ENCODE measurements at places on chromosomes 6 and 20. TPM values are rescaled to one million over a fixed set of nuclear protein-coding genes. Genes with fewer than 3 reads are reported as not detected.

Gene SNRPB2
- total RNA-seq: 33.3 TPM

- no peak for DNase-seq
These were observed 372.0 kb downstream of the PREX1 start for GRCh38 chr20:48455651-48456365.

- no peak for DNase-seq
These were observed 5.6 kb downstream of the TNFAIP3 start for GRCh38 chr6:137872581-137873115.

- DNase-seq: no peak
These were observed 301.1 kb upstream of the QKI start for GRCh38 chr6:163113358-163113962.

DNA sequence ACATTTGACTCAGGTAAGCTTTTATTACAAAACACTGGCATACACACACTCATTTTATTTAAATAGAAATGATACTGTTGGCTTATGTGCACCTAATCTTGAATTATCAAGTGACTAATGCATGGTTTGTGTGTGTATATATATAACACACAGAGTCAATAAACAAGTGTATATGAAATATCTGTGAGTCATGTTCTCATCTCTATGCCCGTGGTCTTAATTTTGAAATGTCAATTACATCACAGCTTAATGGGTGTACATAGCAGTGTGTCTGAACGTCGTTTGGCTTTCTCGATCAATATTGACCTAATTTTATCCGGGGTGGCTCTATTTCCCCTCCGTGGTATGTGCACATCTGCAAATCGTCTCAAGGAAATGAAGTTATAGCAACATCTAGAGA is 104.0 kb upstream of the ZFP64 start:
- DNase-seq: no peak

Gene ZSCAN23
- total RNA-seq: 1.2 TPM

DNA sequence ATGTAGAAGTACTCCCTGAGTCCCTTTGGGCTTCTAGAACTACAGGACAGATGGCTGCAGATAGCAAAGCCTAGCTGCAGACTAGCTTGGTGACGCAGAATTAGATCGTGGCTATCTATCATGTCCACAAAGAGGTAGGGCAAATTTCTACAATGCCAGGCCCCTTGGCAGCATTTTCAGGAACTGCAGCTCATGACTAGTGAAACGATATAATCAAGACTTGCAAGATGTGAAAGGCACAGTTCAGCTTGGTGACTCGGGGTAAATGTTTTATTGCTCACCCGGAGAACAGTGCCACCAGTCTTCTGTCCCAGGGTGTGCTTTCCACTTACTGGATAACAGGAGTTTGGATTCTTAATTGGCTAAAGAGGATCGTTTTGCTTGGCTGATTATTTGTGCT is 108.7 kb upstream of the LY86 start:
- no peak for DNase-seq
